Mesenteric fat pad (tissue), 1 donor: ENCODE measurements at places on chromosomes 3 and 15. TPM values are rescaled to one million over a fixed set of nuclear protein-coding genes. Genes with fewer than 3 reads are reported as not detected.

DNA sequence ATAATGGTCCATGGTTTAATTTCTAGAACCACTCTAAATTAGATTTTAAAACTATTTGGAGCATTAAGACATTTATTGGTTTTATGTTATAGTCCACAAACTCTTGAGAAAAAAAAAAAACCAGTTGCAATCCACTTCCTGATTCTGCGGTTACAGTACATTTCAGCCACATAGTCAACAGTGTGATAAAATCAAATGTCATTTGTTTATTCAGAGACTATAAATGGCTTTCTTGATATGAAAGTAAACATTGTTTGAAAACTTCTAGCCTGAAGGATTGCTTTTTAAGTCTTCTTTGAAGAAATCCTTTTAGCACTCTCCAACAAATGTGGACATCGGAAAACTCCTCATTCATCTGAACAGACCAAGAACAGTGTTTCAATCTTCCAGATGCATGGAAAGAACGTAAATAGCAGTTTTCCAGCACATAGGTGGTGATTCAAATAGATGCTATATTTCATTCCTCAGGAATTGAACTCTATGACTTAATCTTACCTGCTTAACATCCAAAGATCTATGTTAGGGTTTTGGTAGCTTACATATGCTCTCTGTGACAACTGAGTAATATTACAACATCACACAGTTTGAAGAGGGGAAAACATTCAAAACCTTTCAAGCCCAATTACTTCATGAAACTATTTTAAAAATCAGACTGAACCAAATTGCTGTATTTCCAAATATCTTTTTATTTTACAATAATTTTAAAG is 87.8 kb upstream of the UBE2E2 start:
- no peak for DNase-seq

GRCh38 chr15:99943466-99943865 is 210.2 kb upstream of the LYSMD4 start:
- peak; percentile 35 for DNase-seq

Gene POTEB3
- not detected for total RNA-seq

DNA sequence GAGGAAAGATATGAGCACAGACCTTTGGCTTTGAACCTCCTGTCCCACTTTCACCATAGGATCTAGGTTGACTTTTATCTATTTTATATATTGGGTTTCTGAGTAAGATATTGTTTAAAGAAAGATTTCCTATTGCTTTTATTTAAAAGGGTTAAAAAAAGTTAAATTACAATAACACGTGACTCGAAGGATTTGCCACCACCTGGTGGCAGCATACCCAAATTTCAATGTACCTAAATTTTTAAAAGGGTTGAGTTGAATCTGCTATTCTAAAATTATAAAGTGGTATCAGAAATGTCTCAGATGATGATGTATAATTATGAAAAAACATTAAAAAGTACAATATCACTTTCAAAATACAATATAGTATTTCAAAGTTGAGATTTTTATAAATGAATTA is 368.4 kb downstream of the MECOM start:
- no peak for DNase-seq

DNA sequence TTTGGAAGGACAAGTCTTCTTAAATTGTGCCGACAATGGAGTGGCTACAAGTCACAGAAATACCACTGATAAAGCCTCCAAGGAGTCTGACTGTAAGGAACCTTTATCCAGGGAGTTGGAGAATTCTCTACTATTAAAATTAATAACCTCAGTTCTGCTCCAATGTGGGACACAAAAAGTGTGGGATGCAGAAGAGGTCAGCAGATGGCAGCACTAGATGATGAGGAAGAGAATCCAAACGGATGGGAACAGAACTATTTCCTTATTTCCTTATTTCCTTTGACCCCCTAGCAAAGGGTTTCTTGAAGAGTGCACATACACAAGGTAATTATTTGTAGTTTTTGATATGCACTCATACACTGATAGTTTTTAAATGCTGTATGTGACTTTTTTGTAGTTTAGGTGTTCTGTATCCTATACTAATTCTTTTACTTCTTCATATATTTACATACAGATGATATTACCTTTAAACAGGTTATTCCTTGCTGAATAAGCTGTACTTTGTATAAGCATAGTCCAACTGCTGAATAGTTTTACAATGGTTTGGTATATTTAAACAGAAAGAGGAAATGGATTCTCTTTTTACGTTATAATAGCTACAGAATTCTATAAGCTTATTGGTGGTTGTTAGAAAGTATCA is 25.6 kb upstream of the NLGN1 start:
- no peak for DNase-seq

DNA sequence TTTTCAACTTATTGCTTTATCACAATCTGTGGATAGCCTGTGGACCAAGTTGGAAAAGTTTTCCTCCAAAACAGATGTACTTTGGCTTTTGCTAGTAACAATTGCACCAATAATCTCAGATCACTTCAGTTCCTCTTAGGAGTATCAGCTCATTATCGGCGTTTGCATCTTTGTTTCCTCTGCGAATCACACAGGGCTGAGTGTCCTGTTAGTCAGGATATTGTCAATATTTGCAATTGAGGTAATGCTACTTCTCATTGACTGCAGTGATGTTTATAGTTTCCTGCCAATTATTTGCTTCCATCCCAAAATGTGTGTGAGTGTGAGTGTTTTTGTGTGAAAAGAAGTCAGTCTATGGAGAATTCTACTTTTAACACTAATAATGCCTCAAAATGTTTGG is 545.0 kb downstream of the SI start:
- no peak for DNase-seq

Gene RPL4
- 1,807 TPM for total RNA-seq

GRCh38 chr3:67495751-67496150 is 158.7 kb downstream of the SUCLG2 start:
- no peak for DNase-seq

DNA sequence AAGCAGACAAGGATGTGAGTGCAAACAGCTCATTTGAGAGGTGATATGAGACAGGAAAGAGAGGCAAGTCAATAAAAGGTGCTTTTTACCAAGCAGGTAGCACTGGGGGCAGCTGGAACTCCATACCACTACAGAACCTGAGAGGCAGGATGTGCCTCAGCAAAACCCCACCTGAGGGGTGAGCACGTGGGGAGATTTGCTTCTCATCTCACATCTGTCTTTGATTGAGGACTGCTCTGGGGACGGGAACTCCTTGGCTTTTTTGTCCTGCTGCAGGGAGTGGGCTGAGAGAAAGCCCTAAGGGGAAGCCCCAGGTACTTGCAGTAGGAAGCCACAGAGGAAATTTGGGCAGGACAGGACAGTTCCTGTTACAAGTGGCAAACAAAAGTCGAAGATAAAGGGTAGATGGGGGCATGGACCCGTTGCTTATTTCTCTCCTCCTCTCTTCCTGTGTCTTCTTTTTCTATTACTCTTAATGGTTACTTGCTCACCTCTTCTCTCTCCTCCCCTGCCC is 27.1 kb downstream of the CFAP161 start:
- DNase-seq: no peak
